Brain microvascular endothelial cell (primary cell): ENCODE measurements at places on chromosomes 12 and 14.

- DNase-seq: no peak
These were observed 392.7 kb downstream of the RPS29 start for GRCh38 chr14:49193332-49194065.

GRCh38 chr14:23123419-23123818 lies 4.4 kb upstream of the CEBPE start:
- no peak for DNase-seq

DNA sequence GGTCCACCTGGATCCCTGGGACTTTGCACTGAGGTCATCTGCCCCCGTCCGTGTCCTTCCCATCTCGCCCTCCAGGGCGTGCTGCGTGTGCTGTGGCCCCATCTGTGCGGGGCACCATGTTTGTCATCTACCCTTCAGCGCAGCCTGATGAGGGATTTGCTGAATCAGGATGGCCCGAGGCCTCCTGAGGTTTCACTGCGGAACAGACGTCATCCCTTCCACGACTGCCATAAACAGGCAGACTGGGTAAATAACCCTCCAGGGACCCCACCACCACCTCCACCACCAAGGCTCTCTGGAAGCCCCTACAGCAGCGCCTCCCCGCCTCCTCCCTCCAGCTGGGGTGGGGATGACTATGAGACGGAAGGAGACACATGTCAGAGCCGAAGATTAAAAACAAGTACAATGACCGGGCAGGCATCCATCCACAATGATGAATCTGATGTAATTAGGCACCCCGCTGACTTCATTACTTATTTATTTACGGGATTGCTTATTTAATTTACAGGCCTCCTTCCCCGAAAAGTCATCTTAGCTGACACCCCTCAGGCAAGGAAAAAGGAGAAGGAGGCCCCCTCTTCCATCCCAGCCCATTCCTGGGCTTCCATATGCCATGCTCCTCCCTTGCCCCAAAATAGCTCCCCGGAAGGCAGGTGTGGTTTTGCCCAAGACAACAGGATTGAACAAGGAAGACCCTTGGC lies 39.4 kb downstream of the NCOR2 start:
- DNase-seq: no peak

- peak; percentile 15 for DNase-seq
These were observed 12.8 kb upstream of the RILPL1 start for GRCh38 chr12:123546281-123546680.

GRCh38 chr14:74510223-74510931 lies 16.8 kb downstream of the ISCA2 start:
- DNase-seq: peak; percentile 67

- no peak for DNase-seq
These were observed 3.3 kb downstream of the ISM2 start for GRCh38 chr14:77495334-77495733.

DNA sequence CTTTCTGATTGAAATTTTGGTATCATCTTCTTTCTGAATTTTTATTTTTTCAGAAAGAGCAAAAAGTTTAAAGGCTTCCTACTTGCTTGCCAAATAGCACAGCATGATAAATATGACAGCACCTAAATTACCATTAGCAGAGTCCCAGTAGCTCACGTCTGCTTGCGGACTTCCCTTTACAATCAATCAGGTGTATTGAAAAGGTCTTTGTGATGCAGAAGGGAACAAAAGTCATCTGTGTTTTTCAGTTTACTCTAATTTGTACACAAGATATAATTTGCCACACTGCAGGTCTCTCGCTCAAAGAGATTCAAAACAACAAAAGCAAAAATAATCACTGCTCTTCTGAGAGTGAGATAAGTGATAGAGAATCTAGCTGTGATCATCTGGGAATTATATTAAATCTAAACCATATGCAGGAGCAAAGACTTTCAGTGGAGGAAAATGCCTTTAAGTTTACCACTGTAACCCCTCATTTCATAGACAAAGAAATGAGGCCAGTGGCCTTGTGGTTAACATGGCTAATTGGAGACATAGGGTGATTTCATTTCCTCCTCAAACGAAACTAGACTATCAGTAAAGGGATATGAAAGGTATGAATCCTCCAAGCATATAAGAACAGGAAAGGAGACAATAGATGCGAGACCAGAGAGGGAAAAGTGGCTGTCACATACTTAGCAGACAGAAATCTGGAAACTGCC lies 240.8 kb upstream of the TMPO start:
- DNase-seq: no peak

DNA sequence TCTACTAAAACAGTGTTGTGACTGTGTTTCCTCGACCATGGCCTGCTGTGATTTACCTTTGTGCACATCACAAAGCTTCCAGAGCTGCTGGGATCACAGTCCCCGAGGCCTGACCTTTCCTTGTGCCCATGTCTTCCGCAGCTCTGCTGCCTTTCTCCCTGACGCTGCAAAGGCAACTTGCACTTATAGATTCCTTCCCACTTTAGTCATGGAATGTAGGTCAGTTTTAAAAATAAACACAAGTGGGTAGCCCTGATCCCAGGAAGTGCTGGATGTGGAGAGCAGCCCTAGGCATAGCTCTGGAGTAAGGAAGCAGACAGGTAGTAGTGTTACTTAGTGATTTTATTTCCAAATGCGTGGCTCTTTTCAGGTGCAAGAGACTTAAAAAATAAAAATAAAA lies 825.7 kb downstream of the AACS start:
- no peak for DNase-seq

DNA sequence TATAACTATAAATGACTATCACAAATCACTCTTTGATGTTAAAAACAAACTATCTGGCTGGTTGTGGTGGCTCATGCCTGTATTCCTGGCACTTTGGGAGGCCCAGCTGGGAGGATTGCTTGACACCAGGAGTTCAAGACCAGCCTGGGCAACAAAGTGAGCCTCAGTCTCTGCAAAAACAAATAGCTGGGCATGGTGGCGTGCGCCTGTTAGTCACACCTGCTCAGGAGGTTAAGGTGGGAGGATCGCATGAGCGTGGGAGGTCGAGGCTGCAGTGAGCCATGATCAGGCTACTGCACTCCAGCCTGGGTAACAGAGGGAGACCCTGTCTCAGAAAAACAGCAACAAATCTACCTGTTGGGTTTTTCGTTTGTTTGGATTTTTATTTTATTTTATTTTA lies 5.4 kb downstream of the TXNRD1 start:
- no peak for DNase-seq

GRCh38 chr12:130878193-130879185 lies 6.6 kb downstream of the RAN start:
- no peak for DNase-seq

DNA sequence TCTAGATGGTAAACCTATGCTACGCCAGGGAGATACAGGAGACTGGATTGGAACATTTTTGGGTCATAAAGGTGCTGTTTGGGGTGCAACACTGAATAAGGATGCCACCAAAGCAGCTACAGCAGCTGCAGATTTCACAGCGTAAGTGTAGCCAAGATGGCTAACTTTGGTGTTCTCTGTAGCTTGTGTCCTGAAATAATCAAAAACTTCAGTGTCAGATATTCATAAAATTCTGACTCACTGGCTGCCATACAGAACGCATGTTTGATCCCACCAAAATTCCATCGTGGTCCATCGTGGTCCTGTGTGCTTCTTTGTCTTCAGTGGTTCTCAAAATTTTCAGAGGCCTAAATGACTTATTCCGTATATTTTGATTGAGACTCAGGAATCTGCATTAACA lies 1.3 kb downstream of the STRAP start:
- no peak for DNase-seq

GRCh38 chr14:37573356-37573755 lies 21.7 kb downstream of the FOXA1 start:
- DNase-seq: peak; percentile 48

- DNase-seq: no peak
These were observed 41.7 kb downstream of the NPAS3 start for GRCh38 chr14:32980178-32980901.

DNA sequence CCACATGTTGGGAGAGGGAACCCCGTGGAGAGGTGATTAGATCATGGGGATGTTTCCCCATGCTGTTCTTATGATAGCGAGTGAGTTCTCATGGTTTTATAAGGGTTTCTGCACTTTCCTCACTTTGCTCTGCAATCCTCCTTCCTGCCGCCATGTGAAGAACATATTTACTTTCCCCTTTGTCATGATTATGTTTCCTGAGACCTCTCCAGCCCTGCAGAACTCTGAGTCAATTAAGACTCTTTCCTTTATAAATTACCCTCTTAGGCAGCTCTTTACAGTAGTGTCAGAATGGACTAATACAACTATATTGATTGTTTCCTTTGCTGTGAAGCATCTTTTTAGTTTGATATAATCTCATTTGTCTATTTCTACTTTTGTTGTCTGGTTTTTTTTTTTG lies 13.1 kb upstream of the RASSF9 start:
- no peak for DNase-seq

- no peak for DNase-seq
These were observed 670 bp downstream of the CCNB1IP1 start for GRCh38 chr14:20332431-20332787.

DNA sequence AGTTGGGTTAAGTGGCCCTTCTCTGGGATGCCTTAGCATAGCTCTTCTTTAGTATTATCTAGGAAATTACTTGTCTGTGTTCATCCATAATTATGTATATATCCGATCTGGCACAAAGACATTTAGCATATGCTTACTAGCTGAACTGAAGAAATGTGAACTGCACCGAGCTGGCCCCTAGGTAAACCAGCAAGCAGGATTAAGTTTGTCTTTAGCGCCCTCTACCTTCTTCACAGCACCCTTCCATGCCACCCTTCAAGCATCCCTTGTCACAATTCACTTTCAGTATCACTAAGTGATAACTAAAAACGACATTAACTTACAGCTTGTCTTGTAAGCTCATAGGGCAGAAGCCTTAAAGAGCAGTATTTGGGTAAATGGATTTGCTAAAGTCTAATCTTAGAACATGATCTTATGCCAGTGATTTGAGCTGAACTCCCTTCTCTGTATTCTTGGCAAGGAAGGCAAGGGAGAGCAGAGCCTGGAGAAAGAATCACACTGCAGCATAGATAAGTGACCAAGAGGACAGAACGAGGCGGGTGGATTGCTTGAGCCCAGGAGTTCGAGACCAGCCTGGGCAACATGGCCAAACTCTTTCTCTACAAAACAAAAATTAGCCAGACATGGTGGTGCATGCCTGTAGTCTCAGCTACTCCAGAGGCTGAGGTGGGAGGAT lies 2.6 kb upstream of the HAL start:
- peak; percentile 39 for DNase-seq

- DNase-seq: no peak
These were observed 88.2 kb upstream of the PTGDR start for GRCh38 chr14:52179141-52179790.

- no peak for DNase-seq
These were observed at the start of gene CISTR for GRCh38 chr12:53751336-53752191. CISTR (minus strand) TSS chr12:53751979.

DNA sequence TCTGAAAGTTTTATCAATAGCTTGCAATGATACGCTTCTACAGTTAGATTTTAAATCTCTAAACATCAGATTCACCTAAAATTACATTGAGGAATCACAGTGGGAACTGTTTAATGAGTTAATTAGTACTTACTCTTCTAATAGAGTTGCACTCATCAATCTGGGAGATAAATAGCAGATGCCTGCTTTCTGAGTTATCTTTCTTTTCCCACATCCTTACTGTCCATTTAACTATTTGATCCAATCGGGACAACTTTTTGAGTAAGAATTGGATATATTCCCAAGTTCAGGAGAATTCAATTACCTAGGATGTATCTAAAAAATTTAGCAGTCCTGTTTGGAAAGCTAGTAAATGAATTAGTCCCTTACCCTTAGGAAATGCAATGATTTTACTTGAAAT lies 162.3 kb downstream of the KCNH5 start:
- DNase-seq: no peak

- no peak for DNase-seq
These were observed 41.7 kb downstream of the TSPAN11 start for GRCh38 chr12:30968211-30968610.

DNA sequence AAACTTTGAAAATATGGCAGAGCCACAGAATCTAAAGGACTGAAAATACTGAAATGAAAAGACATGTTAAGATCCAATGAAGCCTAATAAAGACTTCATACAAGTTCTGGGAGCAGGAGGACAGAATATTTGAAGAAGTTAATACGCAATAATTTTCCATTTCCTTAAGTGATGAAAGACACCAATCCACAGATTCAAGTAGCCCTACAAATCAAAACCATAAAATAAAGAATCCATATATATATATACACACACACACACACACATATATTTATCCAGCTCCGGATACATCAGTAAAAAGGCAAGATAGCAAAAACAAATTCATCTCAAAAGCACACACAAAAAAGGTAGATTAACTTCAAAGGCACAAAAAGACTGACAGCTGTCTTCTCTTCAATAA lies 5.7 kb downstream of the NAP1L1 start:
- no peak for DNase-seq

DNA sequence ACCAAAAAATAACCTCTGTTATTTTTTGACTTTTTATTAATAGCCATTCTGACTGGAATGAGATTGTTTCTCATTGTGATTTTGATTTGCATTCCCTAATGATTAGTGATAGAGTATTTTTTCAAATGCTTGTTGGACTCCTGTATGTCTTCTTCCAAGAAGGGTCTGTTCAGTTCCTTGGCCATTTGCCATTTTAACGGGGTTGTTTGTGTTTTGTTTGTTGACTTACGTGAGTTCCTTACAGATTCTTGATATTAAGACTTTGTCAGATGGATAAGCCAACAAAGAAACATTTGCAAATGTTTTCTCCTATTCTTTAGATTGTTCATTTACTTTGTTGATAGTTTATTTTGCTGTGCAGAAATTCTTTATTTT lies 651.6 kb upstream of the LRFN5 start:
- no peak for DNase-seq

- no peak for DNase-seq
These were observed 118.0 kb downstream of the TBX5 start for GRCh38 chr12:114287821-114288525.

- DNase-seq: no peak
These were observed 17.6 kb downstream of the ANKRD9 start for GRCh38 chr14:102491786-102492530.

- no peak for DNase-seq
These were observed 107.1 kb downstream of the NPAS3 start for GRCh38 chr14:33045760-33046159.

GRCh38 chr12:92648242-92649031 lies 54.4 kb upstream of the PLEKHG7 start:
- no peak for DNase-seq

GRCh38 chr12:49871263-49871561 lies 28.3 kb upstream of the BCDIN3D start:
- DNase-seq: no peak

DNA sequence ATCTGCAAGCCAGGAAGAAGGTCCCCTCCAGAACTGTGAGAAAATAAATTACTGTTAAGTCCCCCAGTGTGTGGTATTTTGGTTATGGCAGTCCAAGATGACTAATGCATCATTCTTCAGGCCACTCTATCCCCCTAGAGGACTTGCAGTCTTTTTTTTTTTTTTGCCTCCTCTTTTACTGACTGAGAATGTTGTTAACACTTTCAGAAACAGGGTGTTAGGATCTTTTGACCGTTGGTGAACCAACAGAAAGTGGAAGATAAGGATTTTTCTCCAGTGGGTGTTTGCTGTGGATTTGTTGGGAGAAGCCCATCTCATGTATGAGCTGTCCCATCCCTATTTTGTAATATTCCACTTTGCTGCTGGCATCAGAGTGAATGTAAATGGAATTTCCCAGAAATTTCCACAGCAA lies 37.8 kb downstream of the MARK3 start:
- DNase-seq: peak; percentile 63

- DNase-seq: peak; percentile 63
These were observed 54.1 kb downstream of the EP400 start for GRCh38 chr12:132003846-132004245.
